ENCODE measurements at places on chromosomes 6 and 20.

DNA sequence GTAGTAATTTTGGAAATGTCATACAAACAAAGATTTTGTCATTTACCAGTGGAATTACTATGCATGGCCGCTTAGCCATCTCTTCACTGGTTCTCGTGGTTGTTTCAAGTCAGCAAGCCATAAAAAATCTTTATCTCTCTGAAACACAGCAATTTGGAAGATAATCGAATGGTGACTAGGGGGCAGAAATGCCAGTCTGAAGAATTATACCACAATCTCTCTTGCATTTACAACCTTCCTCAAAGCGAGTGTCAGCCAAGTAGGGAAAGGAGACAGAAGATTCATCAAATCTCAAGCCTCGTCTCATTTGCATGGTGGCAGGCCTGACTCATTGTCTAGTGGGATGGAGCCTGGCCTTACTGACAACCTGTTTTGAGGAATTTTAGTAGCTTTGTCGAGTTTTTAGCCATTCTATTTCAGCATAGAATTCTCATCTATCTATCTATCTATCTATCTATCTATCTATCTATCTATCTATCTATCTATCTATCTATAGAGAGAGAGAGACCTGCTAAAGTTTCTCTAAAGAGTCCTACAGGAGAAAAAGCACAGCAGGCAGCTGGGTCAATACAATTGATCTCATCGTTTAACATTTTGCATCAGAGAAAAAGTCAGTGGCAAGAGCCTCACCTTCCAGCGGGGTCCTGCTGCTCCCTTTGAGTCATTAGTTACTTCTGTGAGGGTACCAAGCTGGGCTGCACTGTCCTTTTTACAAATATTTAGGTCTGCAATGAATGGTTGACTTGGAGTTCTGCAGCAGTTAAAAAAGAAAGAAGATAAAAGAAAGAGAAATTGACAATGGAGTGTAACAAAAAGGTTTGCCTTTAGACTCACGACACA, 572.8 kb downstream of the TFAP2A start:
- no peak for DNase-seq

- DNase-seq = no peak
Measured at GRCh38 chr6:2582268-2582667, 168.5 kb downstream of the MYLK4 start.

GRCh38 chr20:12838261-12838866, 170.4 kb upstream of the SPTLC3 start:
- no peak for DNase-seq

- DNase-seq = no peak
Measured at GRCh38 chr6:112357791-112358190, 10.7 kb downstream of the RFPL4B start.

Measured in NCI-H460 (cell line).